Stimulated activated CD4-positive, alpha-beta T cell treated with anti-CD3 and anti-CD28 coated beads, Interleukin-15, amount 100 ng/mL, for 1 hour (primary cell): ENCODE measurements at places on chromosomes 3 and 15.

DNA sequence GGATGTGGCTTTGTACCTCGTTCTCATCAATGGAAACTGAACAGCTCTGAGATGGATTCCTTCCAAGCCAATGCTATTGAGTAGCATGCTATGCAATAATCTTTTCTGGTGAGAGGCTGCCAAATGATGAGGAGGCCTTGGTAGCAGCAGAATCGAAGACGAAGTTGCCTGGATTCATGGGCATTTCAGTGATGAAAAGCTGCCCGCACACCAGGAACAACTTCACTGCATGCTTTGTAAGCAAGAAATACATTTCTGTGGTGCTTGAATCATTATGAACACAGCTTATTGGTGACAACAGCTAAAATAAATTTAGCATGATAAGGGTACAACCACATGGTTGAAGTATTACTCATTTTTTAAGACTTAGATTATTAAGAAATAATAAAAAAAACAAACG, 246.8 kb upstream of the ROBO1 start:
- no peak for DNase-seq

DNA sequence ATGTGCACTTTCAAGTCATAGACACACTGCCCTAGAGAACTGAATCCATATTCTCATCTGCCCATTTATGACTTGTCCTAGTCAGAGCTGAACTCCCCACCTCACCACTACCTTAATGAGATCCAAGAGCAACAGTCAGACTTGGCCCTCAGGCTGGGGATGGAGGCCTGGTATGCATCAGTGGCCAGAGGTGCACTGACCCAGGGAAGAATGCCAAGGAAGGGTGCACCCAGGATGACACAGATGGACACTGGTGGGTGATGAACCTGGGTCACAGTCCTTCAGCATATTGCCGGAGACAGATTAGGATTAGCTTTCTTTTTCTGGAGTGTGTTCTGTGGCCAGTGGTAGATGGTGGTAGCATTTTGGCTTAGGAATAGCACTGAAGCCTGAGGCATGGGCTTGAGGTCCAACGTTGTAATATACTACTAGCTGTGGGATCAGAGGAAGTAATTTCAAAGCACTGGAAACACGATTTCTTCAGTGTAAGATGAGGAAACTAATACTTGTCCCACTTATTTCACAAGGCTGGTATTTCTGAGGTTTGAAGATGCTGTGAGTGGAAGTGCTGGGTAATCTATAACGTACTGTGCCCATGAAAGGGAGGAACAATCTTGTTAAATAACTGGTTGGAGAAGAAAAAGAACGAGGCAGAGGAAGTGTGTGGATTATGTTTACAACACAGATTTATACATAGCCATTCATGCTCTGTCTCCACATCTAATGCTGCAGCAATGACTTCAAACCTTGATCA, 265.0 kb downstream of the THRB start:
- no peak for DNase-seq

DNA sequence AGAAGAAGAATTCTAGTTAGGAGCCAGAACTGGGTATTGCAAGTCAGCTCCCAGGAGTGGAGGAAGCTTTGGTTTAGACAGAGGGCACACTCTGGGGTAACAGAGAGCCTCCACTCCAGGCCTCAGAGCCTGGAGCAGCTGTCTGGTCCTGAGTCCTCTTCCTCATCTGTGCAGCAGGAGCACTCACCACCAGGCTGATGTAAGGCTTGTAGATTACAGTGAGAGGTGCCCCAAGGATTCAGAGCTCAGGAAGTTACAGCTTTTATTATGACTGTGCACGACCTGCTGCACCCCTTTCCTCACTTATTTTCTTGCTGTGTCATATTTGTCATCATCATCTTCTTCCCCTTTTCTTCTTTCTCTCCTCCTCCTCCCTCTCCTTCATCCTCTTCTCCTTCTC, 210.4 kb downstream of the ATP10A start:
- DNase-seq, result no peak

DNA sequence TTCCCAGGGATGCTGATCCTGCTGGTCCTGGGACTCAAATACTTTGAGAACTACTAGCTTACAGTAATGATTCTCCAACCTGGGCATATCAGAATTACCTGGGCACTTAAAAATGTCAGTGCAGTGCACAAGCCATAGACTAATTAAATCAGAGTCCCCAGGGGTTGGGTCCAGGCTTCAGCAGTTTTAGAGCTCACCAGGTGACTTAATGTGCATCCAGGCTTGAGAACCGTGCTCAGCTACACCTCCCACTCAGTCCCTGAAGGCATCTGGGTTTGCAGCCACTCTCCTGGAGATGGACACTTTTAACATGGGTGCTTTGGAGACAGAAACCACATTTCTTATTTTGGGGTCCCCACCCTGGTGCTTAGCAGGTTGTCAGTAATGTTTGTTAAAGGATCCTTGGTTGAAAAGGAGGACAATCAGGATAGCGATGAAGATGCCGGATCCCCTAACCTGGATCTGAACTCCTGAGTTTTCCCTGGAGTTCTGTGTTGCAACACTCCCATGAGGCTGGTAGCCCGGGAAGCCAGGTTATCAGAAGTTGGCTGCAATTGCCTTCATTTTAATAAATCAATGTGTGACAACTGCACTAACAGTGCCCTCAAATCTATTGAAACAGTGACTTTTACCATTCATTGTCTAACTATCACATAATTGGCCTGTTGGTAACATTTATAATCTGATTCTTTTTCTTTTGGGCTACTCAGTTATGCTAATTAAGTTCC, 48.1 kb downstream of the BFSP2 start:
- DNase-seq, result no peak

GRCh38 chr15:48385031-48385830, 54.0 kb downstream of the DUT start:
- DNase-seq, result no peak
